GM23338 (cell line): ENCODE measurements at places on chromosomes 6 and 20.

- DNase-seq: no peak
These were observed 187.6 kb upstream of the QKI start for GRCh38 chr6:163226836-163227485.

- DNase-seq: no peak
These were observed 271.3 kb downstream of the BMP7 start for GRCh38 chr20:56995149-56995548.

DNA sequence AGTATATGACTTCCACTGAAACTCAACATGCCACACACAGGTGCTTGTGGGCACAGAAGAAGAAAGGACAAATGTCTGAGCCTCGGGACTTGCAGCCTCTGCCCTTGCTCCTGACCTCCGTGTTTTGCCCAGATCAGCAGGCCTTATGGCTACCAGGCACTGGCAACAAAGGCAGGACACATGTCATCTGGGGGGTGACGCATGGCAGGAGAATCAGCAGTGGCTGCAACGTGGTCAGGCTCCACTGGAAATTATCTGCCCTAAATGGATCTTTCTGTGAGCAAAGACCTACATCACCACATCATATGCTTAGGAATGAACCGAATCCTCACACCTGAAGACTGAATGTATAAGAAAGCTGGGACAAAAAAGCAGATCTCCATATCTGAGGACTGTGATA is 78.9 kb downstream of the ELOVL5 start:
- no peak for DNase-seq

DNA sequence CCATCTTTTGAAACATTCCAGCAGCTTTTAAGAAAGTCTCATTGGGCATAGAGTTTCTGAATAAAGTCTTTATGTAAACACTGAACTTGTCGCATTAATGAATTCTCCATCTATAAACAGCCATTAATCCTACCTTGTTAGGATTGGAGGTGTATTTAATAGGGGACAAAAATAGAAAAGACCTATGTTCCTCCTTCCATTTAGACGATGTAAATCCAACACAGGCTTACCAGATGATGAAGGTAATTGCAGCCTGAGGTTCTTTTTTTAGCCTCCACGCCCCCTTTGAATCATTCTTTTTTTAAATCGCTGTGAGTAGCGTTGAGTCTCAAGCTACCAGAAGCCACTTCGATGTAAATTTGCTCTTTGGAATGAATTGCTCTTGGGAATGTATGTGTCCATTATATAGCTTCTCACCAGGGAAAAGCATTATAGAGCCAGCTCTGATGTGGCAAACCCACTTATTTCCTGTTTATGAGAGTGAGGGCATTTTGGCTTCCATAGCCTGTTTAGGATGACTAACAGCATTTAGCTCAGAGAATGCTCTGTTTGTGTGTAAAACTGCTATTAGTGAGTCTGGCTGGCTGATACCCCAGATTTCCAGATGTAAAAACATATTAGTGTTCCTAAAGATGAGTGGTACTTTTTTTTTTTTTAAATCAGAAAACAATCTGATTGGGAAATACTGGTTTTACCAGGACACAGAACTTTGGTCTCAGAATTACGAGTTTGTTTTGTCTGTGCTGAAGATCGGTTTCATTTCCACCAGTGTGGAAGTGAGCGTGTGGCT is 74.9 kb upstream of the CLDN20 start:
- DNase-seq: no peak

GRCh38 chr20:22818636-22819035 is 216.5 kb upstream of the SSTR4 start:
- no peak for DNase-seq
